ENCODE measurements at places on chromosomes 13 and 19.

- no peak for DNase-seq
These were observed 6.8 kb downstream of the ELL start for GRCh38 chr19:18514800-18515682.

DNA sequence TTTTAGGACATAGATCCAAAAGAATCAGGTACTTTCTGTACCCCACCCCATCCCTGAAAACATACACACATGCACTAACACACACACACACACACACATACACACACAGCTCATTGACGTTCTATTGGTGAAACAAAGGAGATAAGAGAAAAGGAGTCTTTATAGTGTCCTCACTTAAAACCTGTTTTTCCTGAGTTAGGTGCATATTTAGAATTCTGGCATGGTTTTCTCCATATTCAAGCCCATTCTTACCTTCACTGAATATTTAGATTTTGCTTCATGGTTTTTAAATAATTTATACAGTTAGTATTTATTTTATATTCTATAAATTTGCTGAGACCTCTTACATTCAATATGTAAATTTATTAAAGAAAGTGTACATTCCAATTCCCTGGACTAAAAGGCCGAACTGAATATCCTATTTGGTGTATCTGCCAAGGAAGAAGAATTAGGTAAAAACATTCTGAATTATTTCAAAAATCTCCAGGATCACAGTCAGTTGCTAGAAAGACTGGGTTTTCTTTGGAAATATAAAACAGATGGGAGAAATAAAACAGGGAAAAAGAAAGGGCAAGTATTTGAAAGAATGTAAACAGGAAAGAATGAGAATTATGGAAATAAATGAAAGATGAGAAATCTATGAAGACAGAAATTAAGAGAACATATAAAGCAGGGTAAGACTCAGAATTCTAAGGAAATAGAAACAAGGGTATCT is 556.2 kb downstream of the KCTD12 start:
- DNase-seq = no peak

- no peak for DNase-seq
These were observed 58.5 kb upstream of the SLITRK1 start for GRCh38 chr13:83940742-83941141.

DNA sequence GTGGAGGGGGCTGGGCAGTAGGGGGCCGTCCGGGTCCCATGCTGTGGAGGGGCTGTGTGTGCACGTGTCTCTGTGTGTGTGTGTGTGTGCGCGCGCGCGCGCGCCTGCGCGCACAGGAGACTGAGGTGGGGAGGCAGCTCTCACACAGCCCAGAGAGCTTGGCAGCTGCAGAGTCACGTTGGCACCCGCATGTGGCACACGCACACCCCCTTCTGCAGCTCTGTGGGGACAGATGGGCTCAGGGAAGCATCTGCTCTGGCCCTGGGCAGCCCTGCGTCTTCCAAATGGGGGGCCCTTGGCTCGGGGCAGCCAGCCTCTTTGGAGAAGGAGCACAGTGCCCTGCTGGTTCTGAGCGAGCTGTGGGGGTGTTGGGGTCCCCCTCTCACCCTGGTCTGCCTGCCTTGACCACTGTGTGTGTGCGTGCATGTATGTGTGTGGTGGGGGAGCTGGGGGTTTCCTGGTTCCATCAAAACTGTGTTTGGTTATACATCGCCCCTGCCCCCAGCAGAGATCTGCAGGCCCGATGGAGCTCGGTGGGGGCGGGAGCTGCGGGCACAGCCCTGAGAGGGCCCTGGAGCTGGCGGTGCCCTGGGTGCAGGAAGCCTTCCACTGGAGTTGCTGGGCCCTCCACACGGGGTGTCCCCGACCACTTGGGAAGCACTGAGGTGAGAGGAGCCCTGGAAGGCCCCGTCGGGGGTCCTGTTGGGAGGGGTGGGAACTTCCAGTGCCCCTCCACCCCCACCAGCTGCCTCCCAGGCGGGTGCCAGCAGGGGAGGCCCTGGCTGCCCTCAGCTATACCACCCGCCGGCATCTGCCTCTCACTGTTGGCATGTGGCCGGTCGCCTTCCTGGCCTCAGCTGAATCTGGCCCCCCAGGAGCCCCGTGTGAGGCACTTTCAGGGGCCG is 67.1 kb downstream of the KDM4B start:
- no peak for DNase-seq

GRCh38 chr13:98180092-98180491 is 3.0 kb upstream of the RNF113B start:
- no peak for DNase-seq

- DNase-seq = peak; percentile 12
These were observed 27.3 kb downstream of the TM9SF2 start for GRCh38 chr13:99528547-99528946.

DNA sequence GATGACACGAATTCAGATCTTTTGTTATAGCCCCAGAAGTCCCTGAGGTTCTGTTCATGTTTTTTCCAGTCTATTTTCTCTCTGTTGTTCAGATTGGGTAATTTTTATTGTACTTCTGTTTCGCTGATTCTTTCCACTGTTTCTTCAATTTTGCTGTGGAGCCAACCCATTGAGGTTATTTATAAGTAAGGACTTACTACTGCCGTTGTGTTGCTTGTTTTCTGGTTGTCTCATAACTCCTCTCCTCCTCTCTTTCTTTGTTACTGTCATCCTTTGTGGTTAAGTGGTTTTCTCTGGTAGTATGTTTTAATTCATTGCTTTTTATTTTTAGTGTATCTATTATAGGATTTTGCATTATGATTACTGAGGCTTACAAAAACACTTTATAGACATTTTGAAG is 48.7 kb upstream of the GAS6 start:
- DNase-seq = no peak

DNA sequence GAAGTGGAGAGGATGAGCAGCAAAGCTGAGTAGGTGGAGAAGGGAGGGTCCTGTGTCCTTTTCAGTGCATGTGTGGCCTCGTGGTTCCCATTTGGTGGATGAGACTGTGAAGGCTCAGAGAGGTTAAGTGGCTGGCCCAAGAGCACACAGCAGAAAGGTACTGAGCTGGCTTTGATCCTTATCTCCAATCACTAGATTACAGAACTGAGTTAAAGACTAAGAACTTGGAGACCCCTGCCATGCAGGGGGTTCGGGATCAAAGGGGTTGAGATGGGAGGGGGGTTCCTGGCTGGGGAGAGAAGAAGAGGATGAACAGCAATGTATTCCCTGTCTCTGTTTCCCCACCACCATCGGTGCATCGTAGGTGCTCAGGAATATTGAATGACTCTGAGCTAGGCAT is 11.8 kb downstream of the CELF5 start:
- no peak for DNase-seq

GRCh38 chr19:4310247-4311121 is 6.1 kb downstream of the FSD1 start:
- DNase-seq = no peak

DNA sequence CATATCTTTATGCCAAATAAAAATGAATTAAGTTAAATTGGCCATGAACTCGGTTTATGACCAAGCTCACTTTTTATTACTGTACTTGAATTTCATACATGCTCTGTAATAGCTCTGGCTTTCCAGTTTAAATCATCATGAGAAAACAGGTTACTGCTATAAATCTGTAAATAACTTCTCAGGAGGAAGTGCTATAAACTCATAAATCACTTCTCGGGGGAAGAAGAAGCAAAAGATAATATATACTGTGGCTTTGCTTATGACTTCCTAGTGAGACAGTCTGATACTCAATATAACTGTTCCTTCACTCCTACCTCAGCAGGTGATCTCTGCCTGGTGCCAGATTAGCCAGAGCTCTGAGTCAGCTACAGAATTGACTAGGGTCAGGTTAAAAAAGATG is 12.5 kb downstream of the SUPT20H start:
- no peak for DNase-seq

GRCh38 chr19:6533000-6533328 is 2.1 kb downstream of the TNFSF9 start:
- no peak for DNase-seq

DNA sequence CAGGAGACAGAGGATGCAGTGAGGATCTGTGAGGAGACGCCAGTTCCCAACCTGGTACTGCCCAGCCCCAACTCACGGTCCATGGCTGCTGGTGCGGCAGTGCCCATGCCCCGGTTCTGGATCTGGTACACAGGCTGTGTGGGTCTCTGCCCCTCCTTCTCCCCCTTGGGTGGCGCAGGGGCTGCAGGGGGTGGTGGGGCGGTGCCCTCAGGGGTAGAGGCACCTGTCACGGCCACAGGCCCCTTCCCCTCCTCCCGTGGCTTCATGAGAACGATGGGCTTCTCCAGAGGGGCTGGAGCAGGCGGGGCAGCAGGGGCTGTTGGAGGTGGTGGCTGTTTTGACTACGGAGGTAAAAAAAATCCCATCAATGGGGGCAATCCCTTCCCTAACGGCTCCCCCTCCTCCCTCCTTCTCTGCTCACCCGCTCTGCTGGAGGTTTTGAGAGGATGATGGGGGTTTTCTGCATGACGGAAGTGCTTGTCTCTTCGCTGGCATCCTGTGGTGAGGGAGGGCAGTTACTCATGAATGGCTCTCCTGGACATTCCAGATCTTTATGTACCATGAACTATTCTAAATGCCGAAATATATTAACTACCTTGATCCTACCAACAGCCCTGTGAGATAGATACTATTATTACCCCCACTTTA is 7.1 kb downstream of the SMG9 start:
- DNase-seq = no peak

DNA sequence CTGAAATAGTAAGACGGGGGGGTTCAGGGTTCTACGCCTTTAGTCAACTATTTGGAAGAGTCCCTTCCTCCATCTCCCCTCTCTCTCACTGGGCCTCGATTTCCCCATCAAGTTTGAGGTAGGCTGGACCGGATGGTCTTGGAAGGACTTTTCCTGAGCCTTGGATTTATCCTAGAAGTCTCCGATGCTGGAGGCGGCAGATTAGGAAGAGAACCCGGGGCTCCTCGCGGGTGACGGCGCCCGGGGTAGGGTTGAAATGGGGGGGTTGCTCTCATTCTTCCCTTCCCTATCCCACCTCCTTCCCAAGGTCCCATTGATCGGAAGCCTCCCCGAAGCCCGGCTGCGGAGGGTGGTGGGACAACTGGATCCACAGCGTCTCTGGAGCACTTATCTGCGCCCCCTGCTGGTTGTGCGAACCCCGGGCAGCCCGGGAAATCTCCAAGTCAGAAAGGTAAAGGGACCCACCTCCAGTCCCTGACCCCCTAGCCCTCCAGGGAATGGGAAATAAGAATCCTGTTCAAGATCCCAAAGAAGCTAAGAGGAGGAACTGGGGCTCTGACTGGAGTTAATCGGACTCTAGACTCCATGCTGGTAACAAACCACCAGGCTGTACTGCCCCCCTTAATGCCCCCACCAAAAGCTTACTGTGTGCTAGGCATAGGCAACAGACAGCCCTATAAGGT is 781 bp downstream of the QPCTL start:
- DNase-seq = peak; percentile 63

DNA sequence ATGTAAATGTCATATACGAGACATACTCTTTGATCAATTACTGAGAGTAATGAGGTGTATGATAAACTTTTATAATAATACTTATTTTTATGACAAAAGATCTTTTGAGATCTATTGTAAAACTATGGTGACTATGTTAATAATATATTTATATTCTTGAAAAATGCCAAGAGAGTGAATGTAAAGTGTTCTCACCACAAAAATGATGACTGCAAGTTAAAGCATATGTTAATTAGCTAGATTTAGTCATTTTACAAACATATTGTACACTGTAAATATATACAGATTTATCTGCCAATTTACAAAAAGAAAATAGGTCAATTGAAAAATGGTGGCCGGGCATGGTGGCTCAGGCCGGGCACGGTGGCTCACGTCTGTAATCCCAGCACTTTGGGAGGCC is 81.0 kb downstream of the GPC6 start:
- DNase-seq = no peak

GRCh38 chr19:16337809-16338469 is 13.3 kb downstream of the KLF2 start:
- no peak for DNase-seq

Measured in stimulated activated CD4-positive, alpha-beta T cell treated with anti-CD3 and anti-CD28 coated beads, Interleukin-1b, Interleukin-23, amount 100 ng/mL, for 1 hour (primary cell).